T-helper 17 cell (primary cell): ENCODE measurements at places on chromosomes 3 and 15.

- DNase-seq, result no peak
These were observed 20.6 kb upstream of the SLC4A7 start for GRCh38 chr3:27504749-27505148.

- no peak for DNase-seq
These were observed 42.2 kb downstream of the CLDN18 start for GRCh38 chr3:138051947-138052802.

DNA sequence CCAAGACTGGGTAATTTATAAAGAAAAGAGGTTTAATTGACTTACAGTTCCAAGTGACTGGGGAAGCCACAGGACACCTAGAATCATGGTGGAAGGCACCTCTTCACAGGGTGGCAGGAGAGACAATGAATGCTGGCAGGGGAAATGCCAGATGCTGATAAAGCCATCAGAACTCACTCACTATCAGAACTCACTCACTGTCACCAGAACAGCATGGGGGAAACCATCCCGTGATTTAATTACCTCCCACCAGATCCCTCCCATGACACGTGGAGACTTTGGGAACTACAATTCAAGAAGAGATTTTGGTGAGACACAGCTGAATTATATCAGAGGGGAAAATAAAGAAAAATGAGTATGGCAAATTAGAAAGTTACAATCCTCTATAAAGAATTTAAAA, 310.9 kb downstream of the BCHE start:
- no peak for DNase-seq

DNA sequence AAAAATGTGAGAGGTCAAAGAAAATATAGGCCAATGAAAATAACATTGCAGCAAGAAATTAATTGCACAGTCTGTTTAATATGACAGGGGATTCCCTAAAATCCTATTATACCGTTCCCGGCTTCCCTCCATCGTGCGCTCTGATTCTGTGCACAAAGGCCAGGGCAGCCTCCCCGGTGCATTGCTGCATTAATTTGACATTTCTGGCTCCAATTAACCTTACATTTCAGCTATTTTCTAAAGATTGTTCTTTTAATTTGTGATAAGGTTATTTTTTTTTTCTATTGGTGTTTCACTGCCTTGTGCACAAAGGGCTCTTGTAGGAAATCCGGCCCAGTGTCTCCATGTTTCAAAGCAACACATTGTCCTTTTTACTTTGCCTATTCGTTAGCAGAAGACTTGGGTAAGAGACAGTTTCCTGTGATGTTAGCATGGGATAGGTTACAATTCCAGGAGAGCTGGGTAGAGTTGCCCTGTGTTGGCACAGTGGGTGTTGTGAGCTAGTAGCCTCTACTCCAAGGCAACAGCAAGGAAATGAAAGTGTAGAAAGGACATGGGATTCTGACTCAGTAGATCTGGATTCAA, 257.3 kb upstream of the IGF1R start:
- no peak for DNase-seq

DNA sequence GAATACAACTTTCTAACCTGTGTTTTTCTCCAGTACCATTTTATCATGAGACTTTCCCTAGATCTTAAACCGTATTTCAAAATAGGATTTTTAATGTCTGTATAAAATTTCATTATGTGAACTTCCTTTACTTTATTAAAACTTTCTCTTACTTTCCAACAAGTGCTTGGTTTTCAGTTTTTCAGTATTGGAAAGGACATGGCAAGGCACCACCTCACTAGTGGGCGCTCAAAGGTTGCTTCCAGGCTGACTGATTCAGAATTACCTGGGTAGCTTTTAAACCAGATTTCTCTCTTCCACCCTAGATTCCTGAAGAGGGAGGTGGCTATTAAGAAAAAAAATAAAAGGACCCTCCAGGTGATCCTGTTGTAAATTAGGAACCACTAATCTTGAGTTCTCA, 236.6 kb downstream of the SOX2 start:
- DNase-seq, result no peak

DNA sequence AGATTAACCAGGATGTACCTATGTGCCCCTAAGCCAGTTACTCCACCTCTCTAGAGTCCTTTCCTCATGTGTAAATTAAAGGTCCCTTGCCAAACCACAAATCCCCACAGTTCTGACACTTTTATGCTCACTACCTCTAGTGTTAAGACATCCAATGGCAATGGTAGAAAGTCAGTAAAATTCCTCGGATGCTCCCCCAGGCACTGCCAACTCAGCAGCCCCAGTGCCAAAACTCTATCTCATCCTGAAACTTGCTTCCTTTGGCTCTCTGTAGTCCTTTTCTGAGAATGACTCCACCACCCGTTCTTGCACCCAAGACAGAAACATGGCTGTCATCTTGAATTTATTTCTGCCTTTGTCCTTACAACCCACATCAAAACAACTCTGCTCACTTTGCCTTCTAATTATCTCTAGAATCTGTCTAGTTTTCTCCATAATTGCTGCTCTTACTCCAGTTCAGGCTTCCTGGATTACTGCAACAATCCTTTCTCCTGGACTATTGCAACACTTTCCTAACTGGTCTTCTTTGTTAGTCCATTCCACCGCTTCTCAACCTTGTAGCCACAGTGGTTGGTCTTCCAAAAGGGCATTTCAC, 41.6 kb downstream of the MB21D2 start:
- DNase-seq, result no peak

DNA sequence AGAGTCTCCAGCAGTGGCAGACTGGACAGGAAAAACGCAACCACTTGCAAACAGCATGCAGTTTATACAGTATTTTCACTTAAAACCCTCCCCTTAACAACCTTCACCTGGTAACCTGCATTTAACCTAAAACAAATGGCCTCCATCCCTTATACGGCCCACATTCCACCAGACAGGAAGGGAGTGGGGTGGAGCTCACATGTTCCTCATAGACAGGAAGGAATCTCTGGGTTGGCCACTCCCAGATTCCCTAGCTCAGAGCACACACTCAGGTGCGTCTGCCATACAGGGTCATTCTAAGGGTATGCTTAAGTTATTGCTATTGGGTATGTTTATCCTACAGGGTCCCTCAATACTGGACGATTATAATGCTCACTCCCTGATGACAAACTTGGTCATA, 16.8 kb upstream of the ABHD2 start:
- DNase-seq, result no peak
